ENCODE measurements at places on chromosomes 1 and 21.

- DNase-seq = no peak
Observed at GRCh38 chr1:210129759-210130158, 102.8 kb upstream of the SERTAD4 start.

DNA sequence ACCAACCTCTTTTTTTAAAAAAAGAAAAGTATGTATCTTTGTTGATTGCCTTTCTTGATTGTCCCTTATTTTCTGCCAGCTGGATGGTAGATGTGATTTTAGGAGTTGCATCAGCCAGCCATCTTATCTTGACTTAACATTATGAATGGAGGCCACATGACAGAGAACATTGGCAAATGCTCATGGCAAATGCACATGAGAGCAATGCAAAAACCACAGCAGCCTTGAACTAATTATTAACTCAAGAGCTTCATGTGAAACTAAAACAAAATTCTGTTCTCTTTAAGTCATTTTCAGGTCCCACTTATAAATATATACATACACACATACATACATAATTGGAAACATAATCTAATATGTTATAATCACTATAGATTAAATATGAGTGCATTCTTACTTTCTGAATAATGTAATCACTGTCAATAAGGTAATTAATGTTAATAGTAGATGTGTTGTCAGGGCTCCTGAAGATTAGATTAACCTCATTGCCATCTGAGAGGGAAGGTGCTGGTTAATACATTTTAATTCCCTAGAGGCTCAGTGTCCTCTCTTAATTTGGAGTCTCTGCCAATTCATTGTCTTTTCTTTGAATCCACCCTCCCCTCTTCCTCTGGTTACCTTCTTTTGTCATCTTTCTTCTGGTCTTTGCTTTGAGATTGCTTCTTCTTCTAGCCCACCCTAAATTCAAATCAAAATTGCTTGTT is 962.2 kb downstream of the ADGRL2 start:
- no peak for DNase-seq

- peak; percentile 72 for DNase-seq
Observed at GRCh38 chr1:40316595-40317393, at the start of gene COL9A2. Gene COL9A2, minus strand, starts transcription at chr1:40317286. Its CDS starts 89 bp downstream, at chr1:40317197.

GRCh38 chr21:37249112-37249904 is 17.8 kb downstream of the VPS26C start:
- DNase-seq = no peak

DNA sequence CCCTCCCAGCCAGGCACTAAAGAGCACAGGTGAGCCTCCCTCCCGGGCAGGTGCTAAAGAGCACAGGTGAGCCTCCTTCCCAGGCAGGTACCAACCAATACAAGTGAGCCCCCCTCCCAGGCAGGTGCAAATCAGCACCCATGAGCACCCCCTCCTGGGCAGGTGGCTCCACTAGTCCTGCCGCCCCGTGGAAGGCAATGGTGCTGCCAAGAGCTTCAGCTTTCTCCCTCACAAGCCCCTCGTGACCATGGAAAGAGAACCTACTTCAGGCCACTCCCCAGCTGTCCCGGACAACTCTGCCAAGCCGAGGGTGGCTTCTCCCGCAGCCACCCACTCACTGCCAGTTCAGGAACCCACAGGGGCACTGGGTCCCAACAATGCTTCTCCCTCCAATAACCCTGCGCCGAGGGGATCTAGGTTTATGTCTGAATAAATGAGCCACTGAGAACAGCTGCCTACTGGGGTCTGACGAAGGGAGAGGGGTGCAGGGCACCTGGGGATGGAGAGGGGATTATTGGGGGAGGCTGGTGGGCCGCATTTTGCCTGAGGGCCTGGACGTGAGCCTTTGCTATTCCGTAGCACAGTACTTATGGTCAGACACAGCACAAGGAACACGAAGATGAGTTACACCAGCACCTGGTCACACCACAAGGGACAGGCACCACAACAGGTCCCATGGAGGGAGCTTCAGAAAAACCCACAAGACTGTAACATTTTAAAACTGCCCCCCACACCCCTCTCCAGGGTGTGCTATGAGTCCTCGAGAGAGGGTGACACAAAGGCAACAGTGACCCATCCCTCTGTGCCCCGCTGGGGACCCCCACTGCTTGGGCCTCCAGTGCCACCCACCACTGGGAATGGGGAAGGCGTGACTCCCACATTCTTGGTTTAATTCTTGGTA is 46.3 kb downstream of the PRDM15 start:
- DNase-seq = no peak
